Activated CD4-positive, alpha-beta T cell treated with anti-CD3 and anti-CD28 coated beads, Interleukin-2, amount 50 U/mL, for 1 hour (primary cell): ENCODE measurements at places on chromosomes 12 and 14.

GRCh38 chr12:47816403-47817271 lies 3.1 kb downstream of the HDAC7 start:
- no peak for DNase-seq

GRCh38 chr14:75612157-75612556 lies 33.7 kb downstream of the FLVCR2 start:
- DNase-seq = no peak

GRCh38 chr14:76761960-76762410 lies 717 bp downstream of the VASH1 start:
- no peak for DNase-seq

- no peak for DNase-seq
These were observed 2.4 kb downstream of the SH2B3 start for GRCh38 chr12:111408116-111408440.

- DNase-seq = no peak
These were observed 11.7 kb upstream of the SLC17A8 start for GRCh38 chr12:100345020-100345767.

DNA sequence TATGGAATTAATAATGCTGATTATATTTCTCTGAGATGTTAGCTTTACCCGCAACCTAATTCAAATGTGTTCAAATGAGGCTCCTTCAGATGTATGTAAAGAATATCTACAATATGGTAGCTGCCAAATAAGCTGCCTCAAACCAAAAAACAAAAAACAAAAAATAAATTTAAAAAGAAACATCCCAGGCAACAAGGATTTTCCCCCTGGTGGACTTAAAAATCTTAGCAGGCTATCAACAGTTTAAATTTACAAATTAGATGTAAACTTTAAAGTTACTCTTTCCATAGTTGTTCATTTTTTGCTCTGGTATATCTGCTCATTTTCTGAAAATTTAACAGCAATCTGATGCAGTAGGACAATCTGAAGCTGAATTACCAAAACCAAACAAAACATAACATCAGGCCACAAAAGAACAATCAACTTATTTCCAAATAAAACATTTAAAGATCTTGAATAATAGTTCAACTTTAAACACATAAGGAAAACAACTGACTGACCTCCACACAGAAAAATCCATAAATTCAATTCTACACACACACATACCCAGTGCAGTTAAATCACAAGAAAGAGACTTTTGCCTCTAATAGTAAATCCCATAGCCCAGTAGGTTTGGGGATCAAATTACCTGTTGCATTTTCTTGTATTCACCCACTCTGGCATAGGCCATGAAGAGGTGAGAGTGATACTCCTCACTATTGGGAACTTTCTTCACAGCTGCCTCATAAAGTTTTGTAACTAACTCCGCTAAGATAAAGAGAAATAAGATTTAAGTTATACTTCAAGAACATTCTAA lies 21.3 kb downstream of the NAA25 start:
- no peak for DNase-seq

DNA sequence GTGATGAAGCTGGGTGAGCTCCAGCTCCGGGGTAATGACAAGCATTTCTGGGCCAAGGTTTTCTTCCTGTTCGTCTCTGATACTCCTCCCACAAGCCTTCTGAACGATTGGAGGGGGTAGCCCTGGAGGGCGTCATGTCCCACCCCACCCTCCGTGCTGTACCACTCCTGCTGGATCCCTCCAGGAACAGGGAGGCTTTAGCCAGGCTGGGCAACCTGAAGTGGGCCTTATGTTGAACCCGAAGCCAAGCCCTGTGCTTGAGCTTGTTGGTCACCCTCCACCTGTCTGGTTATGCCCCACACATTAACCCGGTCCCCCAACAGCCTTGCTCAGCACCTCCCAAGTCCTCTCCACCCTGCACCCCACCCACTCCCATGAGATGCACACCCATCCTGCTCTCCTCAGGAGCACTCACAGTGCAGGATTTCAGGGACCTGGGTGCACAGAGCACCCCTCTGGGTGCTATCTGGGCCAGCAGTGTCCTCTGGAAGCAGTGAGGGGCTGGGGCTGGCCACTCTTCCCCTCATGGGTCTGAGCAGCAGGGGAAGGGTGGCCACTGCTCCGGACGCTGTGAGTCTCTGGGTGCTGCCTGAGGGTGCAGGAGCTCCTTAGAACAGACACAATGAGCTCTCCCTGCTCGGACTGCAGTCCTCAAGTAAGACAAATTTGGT lies 6.8 kb upstream of the KRT83 start:
- DNase-seq = no peak

DNA sequence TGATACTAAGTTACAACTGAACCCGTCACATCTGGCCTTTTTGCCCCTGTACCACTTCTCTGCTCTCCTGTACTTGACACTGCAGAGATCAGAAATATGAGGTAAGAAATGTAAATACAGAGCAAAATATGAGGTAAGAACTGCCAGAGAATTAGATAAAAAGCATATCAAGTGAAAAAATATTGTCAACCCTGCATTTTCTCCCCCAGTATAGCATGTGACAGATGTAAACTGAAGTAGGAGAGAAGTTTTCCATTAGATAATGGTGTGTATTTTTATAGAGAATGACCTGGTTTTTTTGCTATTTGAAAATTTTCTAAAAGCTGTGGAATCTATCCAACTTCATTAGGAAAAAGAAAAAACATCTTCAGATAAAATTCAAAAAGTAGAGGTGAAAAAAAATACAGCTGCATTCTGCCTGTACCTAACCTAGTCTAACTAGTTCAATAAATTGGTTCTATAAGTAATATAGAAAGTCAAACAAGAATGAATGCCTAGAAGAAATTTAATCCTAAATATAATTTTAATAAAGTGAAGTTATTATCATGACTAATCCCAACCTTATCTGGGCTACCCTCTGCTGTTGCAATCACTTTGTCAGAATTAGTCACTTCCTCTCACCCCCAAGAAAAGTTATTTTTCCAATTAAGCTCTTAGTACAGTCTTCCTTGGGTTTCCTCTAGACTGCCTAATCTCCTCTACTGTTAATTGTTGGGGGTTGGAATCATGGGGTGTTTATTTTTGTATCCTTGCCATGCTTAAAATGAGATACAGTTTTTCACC lies 210.0 kb downstream of the RASSF9 start:
- DNase-seq = no peak

- no peak for DNase-seq
These were observed 93.1 kb upstream of the EVL start for GRCh38 chr14:99971941-99972747.

DNA sequence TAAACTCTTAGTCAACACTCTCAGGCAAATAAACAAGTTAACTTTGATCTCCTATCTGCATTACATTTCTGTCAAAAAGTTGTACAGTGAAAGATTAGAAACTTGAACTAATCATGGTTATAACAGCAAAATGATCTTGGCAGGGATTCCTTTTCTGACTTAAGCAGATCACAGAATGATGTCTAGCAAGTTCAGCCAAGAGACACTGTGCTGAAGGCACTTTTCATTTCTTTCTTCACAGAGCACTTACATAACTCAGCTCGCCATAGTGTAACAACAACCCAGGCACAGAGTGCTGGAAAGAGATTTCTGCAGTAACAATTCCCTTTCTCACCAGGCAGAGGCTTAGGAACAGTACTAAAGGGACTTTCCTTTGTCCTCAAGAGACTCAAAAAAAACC lies 19.6 kb upstream of the CSRP2 start:
- no peak for DNase-seq

- DNase-seq = no peak
These were observed 37.3 kb upstream of the PLEKHG7 start for GRCh38 chr12:92665496-92665895.

DNA sequence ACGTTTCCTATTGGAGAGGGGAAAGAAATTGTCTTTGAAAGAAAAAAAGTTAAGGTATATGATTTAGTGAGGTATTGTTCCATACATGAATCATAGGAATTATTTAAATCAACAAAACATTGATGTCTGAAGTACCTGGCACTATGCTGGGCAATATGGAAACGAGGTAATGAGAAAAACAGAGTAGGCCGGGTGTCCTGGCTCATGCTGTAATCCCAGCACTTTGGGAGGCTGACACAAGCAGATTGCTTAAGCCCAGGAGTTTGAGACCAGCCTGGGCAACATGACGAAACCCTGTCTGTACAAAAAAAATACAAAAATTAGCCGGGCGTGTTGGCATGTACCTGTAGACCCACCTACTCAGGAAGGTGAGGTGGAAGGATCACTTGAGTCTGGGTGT lies 45.9 kb downstream of the AEBP2 start:
- DNase-seq = no peak

DNA sequence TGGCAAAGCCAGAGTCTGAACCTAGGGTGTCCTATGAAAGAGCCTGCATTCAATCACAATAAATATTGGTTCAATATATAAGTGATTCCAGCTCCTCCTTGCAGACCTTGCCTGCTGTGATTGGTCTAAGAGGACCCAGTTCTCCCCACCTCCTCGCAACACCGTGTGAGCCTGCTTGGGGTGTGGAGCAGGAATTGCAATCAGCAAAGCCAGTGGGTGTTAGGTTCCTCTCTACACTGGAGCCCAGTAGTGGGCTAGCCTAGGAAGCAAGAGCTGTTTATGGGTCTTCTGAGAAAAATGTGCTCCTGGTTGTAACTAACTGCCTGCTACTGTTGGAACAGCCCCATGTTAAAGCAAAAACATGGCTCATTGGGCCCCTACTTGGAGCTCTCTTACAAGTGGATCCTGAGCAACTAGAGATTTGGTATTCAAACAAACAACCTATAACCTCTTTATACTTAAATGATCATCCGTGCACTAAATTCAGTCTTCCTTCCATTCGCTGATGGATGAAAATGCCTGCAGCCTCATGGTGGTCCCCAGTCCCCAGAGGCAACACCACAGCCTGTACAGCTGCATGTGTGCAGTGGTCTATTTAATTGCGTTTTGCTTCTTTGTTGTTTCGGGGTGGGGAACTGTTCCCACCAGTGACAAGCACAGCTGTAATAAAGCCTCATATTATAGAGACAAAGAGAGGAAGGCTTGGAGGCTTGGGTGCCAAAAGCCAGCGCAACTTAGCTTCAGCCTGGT lies 3.7 kb upstream of the SELPLG start:
- DNase-seq = no peak

GRCh38 chr12:107091989-107092641 lies 1.2 kb downstream of the CRY1 start:
- no peak for DNase-seq

DNA sequence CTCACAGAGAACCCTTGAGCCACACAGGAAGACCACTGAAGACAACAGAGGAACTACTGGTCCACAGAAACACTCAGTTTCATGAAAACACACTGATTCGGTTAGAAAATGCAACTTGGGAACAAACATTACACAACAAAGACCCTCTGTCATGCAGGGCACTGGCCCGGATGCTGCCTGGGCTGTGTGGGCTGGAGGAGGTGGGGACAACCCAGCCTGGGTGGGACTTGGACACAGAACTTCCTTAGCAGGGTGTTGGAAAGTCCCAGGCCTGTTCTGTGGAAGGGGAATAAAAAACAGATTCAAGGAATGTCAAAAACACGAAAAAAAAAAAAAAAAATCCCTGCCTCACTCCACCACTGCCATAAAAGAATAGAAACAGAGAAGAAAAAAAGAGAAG lies 181.0 kb downstream of the MON2 start:
- DNase-seq = no peak

DNA sequence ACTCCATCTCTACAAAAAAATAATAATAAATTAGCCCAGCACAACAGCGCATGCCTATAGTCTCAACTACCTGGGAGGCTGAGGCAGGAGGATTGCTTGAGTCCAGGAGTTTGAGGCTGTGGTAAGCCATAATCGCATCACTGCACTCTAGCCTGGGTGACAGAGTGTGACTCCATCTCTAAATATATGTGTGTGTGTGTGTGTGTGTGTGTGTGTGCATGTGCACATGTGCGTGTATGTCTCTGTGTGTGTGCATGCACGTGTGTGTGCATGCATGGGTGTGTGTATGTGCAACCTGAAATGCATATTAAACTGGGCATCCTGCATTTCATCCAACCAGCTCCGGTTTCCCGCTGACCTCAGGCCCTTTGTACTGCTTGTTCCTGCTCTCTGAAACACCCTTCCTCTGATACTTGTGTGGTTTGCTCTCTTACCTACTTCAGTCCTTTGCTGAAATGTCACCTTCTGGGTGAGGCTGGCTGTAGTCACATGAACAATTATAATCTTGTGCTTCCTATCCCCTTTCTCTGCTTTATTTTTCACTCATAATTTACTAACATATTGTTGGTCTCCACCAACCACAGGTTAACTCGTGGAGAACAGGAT lies 46.9 kb downstream of the PHLDA1 start:
- DNase-seq = no peak

DNA sequence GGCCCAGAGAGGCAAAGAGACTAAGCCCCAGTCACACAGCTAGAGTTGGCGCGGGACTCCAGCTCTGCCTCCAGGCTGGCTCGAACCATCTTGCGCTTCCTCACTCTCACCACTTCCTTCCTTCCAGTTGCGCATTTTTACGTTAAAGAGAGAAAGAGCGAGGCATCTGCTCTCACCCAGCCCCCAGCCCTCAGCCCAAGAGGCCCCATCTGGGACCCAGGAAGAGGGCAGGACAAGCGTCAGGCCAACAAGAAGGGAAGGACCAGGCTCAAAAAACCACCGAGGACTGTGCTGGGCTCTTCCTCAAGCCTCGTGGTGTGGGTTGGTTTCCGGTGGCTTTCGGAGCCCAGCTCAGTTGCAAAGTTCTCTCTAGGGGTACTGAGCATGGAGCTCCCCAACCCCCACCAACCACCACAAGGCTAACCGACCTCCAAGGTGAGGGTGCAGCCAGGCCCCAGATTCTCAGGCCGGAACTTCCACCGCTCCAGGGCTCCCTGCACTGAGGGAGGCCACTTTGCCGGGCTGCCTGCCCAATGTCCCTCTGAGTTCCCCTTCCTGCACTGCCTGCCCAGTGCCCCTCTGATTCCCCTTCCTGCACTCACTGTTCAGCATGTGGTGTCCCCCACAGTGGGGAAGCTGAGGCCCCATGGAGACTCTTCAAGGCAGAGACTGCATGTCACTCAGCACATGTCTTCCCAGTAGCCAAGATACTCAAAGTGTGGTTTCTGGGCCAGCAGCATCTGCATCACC lies 35.9 kb downstream of the TESC start:
- DNase-seq = no peak

DNA sequence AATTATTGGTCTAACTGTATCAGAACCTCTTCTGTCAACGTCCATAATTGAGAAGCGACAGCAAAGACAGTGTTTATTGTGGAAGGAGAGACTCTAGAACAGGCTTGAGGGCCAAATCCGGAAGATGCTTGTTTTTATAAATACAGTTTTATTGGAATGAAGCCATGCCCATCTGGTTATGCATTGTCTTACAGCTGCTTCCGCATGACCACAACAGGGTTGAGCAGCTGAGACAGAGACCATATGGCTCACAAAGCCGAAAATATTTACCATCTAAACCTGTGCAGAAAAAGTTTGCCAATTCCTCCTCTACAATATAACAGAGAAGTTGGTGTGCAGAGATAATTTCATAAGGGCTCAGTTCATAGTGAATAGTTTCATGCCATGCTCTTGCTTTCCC lies 24.5 kb downstream of the PRKAB1 start:
- no peak for DNase-seq
